Iris pigment epithelial cell (primary cell): ENCODE measurements at places on chromosomes 3 and 15.

DNA sequence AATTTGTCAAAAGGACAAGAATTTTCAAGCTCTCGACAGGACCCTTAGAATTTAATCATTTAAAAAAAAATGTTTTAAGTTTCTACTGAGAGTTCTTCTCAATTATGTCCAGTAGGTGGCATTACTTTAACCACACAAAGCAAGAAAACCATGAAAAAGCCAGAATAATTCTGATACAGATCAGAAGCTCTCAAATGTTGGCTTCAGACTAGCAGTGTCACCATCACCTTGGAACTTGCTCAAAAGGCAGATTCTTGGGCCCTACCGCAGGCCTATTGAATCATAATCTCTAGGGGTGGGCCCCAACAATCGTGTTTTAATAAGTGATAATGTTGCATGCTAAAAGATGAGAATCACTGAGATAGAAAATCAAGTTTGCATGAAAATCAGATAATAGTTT is 99.5 kb upstream of the KCNMB2 start:
- DNase-seq = peak; percentile 54

DNA sequence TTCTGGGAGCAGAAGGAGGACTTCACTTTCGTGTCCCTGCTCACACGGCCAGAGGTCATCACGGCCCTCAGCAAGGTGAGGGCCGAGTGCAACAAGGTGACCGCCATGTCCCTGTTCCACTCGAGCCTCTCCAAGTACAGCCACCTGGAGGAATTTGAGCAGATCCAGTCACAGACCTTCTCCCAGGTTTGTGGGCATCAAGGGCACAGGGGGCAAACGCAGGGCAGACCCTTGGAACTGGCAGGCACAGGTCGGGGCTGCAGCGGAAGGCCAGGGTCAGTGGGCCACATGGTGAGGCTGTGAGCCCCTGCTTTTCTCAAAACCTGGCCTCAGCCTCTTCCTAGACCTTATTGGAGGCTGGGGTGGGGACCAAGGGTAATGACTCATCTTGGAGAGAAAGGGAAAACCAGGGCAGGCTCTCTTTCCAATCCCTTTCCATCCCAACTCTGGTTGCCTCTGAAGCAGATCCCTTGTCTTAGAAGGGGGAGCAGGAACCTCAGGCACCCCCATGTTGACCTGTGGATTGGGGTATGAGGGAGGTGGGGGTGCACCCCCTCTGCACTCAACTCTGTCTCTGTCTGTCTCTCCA is 29.5 kb downstream of the DNAH1 start:
- DNase-seq = no peak

- DNase-seq = no peak
Observed at GRCh38 chr15:97791824-97792792, 168.4 kb upstream of the ARRDC4 start.

DNA sequence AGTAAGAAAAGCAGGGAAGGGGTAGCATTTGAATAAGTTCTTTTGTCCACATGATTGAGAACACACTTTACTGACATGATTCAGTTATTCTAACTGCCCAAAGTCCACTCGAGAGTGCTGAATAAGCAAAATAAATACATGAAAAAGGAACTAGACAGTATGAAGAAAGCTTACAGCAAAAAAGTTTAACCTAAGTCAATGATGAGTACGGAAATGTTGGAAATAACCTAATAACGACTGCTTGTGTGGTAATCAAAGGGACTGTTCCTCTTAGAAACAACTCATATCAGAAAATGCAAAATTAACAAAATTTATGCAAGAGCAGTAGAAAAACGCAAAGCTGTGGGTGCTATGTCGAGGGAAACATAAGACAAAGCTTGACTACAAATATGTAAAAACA is 36.6 kb downstream of the DMXL2 start:
- DNase-seq = no peak

DNA sequence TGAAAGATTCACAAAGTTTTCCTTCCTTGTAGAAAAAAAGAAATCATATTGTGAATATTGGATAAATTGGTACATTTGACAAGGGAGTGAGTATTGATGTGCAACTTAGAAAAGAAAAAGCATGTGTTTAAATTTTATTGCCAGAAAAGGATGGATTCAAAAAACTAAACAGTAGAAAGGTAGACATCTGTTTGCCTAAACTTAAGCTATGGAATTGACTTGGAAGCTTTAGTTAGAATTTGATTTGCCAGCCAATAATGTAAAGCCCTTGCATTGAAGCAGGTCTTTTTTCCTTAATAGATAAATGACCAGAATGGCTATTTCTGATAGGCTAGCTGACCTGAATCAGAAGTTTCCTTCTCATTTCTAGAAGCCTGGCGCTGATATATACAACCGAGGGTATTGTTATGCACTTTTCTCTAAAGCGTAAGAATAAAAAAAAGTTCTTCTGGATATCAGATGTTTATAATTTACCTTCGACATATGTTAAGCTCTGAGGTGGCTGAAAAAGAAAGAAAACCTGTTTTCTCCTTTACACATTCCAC is 4.2 kb downstream of the RARB start:
- DNase-seq = no peak

DNA sequence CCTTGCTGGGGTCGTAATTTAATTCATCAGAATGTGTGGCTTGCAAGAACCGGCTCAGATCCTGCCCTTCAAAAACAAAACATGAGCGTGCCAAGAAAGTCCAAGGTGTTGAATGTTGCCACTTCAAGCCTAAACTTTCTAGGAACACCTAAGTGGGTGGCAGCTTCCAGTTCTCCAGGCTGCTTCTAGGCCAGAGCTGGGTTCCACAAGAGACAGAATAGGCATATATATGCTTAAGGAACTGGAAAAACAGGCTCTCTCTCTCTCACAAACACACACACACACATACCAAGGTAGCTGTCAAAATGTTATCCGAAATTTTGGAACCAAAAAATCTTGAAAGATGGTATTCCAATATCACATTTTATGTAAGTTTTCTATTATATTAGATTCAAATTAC is 890 bp upstream of the ADIPOQ start:
- no peak for DNase-seq

DNA sequence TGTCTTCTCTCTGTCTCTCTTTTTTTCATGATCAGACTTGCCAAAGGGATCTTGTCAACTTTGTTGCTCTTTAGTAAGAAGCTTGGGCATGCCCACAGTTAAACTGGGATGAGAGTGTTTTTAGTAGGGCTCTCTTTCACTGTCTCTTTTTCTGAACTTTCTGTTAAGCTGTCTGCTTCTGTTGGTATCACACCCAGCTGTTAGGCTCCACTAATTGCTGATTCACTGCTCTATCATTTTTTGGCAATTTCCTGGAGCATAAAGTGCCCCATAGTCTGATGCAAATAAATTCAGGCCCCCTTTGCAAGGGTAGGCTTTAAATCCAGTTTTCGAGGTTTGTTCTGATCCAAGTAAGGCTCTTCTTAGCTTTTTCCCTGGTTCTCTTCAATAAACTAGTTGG is 360.4 kb upstream of the ADAMTS9 start:
- no peak for DNase-seq

GRCh38 chr3:46695962-46696894 is 2.7 kb upstream of the ALS2CL start:
- no peak for DNase-seq

DNA sequence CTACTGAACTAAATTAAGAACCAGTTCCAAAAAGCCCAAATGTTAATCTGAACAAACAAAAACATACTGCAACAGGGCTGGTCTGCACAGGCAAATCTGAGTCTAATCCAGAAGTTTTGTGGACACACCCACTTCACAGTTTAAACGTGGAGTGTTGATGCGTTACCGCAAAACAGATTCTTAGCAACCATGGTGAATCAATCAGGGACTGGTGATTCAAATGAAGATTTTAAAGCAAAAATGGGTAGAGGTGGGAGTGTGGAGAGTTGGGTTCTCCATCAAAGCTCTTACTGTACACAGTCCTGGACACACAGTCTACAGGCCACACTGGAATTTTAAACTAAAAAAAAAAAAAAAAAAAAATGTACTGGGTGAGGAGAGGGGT is 5.2 kb downstream of the ANXA2 start:
- peak; percentile 84 for DNase-seq

DNA sequence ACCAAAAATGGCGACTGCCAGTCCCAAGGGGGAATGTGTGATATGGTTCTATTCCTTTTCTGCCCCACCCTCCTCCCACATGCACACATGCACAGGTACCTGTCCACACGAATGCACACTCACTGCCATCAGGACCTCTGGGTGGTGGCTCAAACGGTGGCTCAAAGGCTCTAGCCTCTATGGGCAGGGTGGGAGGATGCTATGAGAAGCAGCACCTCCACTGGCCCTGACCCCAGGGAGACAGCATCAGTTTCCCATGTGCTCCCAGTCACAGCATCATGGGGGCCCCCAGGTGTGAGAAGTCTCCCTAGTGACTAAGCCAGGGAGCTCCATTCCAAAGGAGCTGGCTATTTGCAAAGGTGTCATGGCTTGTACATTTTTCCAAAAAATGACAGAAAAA is 15.9 kb downstream of the SEMA3G start:
- DNase-seq = no peak

- DNase-seq = no peak
Observed at GRCh38 chr3:130081351-130081881, at the start of gene ALG1L2. TSS of gene ALG1L2 (plus strand) at chr3:130081831. CDS start at chr3:130082017, 186 bp downstream.
